Activated CD4-positive, alpha-beta T cell treated with anti-CD3 and anti-CD28 coated beads, Interleukin-2, amount 50 U/mL, for 24 hours (primary cell): ENCODE measurements at places on chromosomes 6 and 20.

GRCh38 chr6:36337814-36338213 lies 1.1 kb upstream of the BNIP5 start:
- no peak for DNase-seq

- DNase-seq, result no peak
These were observed 138.1 kb upstream of the RPS6KA2 start for GRCh38 chr6:166765234-166765541.

GRCh38 chr6:20331625-20332024 lies 70.1 kb upstream of the E2F3 start:
- no peak for DNase-seq

DNA sequence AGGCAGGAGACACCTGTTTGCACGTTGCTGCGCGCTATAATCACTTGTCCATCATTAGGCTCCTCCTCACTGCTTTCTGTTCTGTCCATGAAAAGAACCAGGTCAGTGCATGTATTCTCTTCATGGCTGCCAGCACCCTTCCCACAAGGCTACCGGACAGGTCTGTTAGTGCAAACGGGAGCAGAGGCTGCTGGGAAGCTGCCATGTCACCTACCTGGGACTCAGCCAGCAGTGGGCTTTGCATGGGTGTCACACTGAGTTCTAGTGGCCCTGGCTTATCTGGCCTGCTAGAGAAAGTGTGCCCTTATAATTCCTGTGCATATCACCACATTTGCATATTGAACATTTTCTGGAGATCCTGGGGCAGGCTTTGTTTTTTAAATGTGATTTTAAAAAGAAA lies 24.8 kb downstream of the LYRM2 start:
- DNase-seq, result no peak

DNA sequence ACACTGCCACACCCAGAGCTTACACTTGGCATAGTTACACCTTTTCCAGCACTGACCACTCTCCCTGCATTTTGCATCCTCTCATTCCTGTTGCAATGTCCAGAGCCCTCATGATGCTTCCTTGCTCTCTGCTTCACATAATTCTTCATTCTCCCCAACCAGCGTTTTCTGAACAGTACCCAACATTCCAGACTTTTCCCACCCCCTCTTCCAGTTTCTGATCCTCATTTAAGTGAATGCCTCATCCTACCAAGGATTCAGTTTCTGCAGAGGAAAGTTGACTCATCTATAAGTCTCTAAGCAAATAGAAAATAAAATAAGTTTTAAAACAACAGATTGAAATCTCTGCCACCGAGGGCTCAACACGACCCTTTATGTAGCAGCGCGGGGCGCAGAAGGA lies 321.3 kb upstream of the TCF21 start:
- no peak for DNase-seq

DNA sequence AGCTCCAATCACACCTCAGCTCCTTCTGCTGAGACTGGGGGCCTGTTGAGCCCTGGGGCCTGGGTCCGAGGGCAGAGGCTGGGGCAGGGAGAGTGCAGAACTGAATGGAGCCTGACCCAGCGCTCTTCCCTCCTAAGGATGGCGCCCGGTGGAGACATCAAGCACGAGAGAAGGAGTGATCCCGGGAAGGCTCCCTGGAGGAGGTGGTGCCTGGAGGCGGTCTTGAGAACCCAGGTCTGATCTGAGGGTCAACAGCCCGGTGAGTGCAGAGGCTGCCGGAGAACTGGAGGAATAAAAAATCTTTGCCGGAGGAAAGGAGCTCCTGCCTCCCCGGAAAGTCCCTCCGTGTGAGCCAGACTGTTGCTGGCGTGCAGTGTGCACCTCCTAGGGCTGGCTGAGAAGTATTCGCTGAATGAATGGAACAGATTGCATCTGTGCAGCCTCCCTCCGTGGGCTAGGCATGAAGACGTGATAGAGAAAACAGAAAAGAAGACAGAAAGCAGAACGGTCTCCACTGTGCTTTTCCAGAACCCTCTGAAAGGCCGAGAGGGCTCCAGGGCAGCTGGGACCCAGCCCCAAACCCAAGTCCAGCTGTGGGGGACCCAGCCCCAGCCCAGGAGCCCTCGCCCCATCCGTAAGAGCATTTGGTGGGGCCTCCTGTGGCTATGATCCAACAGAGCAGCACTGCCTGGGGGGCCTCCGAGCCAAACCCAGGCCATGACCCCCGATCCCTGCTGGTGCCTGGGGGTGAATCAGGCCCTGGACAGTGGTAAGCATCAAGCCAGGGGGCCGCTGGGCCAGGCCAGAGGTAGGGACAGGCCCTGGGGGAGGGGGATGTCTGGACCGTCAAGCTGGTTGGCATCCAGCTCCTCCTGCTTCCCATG lies 6.9 kb upstream of the HRH3 start:
- DNase-seq, result no peak

DNA sequence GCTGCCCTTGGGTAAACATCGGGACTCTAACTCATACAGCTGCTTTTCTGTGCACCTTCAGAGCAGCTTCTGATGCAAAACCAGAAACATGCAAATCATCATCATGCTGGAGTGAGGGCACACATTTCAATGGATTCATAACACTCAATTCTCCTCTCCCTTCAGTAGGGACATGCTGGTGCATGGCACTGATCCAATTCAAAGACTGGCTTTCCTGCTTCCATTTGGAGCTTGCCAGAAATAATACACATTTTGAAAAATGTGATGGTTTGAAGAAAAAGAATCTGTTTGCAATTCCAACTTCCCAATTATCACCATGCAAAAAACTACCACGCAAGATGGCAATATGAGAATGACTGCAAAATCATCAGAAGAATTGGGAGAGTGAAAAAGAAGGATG lies 65.2 kb upstream of the PDE10A start:
- DNase-seq, result no peak

DNA sequence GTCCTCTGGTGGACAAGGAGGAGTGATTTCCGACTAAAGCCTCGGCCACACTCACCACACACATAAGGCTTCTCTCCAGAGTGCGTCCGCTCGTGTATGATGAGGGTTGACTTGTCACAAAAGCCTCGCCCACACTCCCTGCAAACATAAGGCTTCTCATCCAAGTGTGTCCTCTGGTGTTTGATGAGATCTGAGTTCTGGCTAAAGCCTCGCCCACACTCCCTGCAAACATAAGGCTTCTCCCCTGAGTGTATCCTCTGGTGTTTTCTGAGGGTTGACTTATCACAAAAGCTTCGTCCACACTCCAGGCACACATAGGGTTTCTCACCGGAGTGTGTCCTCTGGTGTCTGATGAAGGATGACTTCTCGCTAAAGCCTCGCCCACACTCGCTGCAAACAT lies 12.9 kb upstream of the SNRPB start:
- no peak for DNase-seq

- no peak for DNase-seq
These were observed 175.4 kb upstream of the THBS2 start for GRCh38 chr6:169429001-169429400.
